CD4-positive, alpha-beta T cell treated with Interferon alpha-2 for 1 hour (primary cell): ENCODE measurements at places on chromosomes 13 and 19.

GRCh38 chr13:35499196-35499662 lies 22.7 kb upstream of the MAB21L1 start:
- no peak for DNase-seq

GRCh38 chr13:68125087-68125480 lies 894.9 kb upstream of the PCDH9 start:
- no peak for DNase-seq

- DNase-seq, result no peak
These were observed 257.2 kb upstream of the RFC3 start for GRCh38 chr13:33560726-33561125.

GRCh38 chr13:109281903-109282635 lies 504.3 kb downstream of the IRS2 start:
- no peak for DNase-seq

GRCh38 chr19:2806736-2807378 lies 12.8 kb upstream of the ZNF554 start:
- DNase-seq, result no peak

DNA sequence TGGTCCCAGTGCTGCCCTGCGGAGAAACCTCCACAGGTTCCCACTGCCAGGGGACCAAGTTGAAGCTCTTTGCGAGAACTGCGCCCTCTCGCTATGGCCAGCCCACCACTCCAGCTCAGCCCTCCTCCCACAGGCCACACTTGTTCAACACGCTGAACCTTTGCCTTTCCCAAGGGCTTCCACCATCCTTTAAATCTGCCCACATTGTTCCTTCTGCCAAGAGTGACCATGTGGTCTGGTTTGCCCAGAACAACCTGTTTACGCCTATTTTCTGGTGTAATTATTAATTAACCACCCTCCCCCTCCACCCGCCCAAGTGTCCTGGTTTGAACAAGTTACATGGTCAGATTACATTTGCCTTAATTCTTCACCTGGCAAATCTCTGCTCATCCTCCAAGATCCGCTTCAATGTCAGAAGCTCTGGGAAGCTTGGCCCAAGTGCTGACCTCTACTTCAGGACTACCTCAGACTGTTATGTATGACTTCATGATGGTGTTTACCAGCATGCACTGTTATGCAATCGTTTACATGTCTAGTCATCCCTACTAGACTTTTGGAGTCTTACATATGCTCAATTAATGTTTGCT lies 12.0 kb upstream of the USP12 start:
- no peak for DNase-seq
